HEK293T (cell line): ENCODE measurements at places on chromosomes 7 and 10.

- no peak for DNase-seq
These were observed 71.9 kb upstream of the HABP2 start for GRCh38 chr10:113480851-113481502.

DNA sequence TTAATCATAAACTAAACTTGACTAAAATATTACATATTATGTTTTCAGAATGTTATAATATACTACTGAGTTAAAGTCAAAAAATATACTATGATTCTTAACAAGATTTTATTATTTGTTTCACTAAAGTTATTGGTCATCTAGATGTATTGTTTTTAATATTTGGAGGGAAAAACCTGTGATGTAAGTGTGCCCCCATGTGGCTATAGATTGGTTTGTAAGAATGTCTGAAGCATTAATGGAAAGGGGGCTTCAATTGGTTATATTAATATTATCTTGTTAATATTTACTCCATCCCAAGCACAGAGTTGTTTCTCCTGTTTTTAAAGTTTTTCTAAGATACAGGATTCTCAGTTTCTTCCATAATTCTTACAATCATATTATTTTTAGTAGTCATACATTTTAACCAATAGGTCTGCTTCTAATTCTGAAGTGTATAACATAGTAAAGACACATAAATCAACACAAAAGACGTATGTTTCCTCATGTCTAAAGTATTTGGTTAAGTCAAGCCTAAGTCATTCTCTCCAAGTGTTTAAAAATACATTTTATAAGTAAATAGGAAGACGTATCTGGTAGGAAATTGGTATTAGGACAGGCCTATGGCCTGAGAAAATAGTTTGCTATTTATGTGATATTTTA, 58.0 kb downstream of the GNAT3 start:
- no peak for DNase-seq

DNA sequence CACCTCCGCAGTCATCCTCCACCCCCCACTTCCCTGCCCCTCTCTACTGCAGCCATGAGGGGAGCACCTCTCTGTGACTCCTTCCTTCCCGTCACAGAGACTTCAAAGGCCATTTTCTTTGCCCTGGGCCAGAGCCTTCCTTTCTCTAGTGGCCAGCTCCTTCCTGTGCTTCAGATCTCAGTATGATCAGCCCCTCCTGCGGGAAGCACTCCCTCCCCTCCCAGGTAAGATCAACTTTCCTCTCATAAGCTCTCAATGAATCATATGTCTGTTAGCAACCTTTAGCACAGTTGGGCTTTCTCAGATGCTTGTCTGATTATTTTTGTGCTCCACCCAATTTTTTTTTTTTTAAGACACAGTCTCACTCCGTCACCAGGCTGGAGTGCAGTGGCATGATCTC, 241.0 kb upstream of the PRSS1 start:
- DNase-seq = no peak

DNA sequence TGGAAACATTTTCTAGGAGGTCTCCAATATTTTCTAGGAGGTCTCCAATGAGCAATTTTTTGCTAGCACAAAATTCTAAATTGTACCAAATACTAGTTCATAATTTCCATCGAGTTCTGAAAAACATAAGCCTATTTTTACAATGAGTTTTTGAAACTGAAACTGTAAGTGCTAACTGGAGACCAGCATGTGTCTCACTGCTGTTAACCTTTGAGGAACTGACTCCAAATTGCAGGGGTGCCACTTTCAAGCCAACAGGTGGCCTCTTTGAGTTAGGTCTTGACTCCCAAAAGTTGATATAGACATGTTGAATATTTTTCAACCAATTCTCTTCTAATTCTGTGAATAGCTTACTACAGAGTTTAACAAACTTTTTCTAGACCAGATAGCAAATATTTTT, 58.8 kb downstream of the CAV1 start:
- no peak for DNase-seq

DNA sequence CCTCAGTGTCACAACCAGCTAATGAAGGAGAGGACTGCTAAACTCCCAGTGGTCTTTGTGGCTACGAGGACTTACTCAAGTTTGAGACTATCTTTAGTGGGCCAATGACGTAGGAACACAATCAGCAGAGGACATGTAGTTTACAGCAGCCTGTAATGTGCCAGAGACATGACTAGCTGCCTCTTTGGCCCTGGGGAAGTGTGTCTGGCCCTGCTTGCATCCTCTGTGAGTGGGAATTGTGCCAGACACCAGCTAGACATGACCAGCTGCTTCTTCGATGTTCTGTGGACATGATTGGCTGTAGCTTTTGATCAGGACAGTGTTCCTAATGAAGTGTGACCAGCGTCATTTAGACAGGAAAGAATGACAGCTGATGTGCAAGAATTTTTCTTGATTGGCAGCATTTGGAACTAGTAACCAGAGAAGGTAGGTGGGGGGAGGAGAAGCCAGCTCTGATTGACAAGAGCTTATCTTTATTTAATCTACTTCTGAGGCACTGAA, 141.7 kb downstream of the AUTS2 start:
- DNase-seq = peak; percentile 17

DNA sequence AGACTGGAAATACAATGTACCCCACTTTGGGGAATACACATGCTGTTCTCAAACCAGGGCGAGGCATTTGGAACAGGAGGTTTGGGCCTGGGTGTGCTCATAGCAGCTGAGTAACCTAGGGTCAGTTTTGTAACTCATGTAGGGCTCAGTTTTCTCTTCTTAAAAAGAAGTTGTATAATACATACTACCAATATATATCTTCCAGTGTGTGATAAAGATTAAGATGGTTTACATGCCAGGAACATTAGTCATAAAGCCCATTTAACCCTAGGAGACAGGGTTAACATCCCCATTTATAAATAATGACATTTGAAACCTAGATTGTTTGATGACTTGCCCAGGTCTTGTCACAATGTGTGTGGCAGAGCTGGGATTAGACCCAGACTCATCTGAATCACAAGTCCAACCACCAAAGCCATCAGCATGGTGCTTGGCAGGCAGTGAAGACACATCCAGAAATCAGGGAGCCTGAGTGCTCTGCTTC, 6.0 kb downstream of the AKR1B10 start:
- no peak for DNase-seq

DNA sequence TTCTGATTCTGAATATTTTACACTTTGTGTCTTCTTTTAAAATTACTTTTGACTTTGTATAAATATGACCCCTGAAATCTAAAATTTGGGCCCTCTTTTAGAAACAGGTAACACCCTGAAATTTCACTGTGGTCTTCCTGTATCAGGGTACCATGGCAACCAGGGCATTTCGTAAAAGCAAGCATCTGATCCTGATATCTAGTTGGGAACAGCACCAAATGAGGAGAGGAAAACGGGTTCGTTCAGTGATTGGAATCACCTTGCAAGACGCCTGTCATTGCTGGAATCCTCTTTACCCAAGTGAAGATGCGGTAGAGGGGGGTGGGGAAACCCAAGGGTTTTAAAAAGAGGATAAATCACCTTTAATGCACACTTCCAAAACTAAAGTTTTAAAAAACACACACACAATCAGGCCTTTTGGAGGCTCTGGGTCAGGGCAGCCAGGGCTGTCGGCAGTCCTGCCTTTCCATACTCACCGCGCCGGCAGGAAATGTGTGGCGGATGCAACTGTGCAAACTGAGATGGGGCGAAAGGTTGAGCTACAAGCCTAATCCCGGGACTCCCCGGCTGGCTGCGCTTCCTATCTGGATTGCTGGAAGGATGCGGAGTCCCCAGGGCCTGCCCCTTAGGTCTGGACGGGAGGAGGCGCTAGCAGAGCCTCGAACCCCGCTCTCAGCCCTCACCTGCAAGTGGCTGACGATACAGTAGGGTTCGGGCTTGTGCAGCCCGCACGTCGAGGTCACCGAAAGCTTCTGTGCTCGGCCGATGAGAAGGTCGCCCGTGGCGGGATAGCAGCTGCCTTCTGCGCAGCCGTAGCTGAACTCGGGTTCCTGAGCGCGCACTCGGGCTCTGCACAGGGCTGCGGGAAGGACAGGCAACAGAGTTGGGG, 1.8 kb downstream of the LAMB1 start:
- no peak for DNase-seq

DNA sequence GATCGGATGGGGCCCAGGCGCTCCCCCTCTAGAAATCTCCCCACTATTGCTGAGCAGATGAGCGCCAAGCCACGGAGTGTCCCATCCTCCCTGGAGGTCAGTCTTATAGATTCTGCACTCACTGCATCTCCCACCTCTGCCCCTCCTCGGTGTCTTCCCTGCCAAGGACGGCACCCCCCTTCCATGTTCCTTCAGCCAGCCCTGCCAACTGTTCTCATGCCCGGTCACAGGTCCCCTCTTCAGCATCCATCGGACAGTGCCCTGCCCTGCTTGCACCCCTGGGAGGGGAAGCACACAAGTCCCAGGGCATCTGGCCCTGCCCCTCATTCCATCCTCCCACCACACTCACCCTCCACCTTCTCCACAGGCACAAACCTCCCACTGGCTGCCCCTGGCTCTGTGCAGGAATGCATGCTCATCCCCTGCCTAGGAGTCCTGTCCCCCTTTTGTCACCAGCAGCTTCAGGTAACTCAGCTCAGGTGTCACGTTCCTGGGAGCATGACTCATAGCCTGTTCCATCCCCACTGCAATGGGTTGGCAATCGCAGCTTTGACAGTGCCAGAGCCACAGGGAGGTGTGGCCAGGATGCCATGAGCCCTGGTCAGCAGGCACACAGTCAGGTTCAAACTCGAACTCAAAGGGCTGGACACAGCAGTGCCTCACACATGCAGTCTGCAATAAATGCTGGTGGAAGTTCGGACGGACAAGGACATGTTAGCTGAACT, 234.7 kb upstream of the TCERG1L start:
- DNase-seq = no peak

GRCh38 chr10:31739146-31739545, 189.5 kb downstream of the ARHGAP12 start:
- DNase-seq = no peak

GRCh38 chr7:33678569-33679335, 226.6 kb upstream of the BMPER start:
- DNase-seq = no peak
